Kidney (tissue), 22 donors: ENCODE measurements at places on chromosomes 4 and X. TPM values are rescaled to one million over a fixed set of nuclear protein-coding genes. Genes with fewer than 3 reads are reported as not detected.

DNA sequence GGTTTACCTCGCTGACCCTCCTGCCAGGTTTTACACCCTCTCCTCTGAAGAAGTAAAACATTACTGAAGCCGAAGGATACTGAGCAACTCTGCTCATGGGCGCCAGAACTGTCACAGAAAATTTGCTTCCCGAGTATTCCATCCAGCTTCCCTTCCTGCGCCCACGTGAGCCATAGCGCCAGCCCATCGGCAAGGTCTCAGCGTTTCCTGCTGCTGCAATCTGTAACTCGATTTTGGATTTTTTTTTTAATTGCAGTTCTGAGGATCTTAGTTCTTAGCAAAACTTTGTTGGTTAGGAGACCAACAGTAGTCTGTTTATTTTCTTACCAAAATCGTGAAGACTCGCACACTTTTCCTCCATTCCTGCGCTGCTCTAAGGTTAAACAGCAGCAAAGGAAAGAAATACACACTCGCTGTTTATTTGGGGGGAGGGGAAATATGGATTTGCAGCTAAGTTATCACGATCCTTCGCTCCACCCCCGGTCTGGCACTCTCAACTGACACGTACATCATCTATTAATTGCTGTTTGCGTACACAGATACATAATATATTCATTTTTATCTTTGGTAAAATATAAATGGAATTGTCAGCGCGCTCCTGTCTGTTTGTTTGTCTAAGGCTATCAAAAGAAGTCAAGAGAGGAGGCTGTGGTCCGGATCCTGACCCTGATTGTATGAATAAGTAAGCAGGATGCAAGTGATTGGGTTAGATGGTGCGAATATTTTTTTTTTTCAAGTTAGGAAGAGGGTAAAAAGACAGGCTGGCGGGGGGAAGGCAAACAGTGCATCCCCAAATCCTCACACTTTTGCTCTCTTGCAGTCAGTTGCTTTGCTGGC is at the start of gene TLL1:
Gene TLL1 (plus strand): TSS at position 777 of the 837 bp plus-strand sequence. CDS start 668 bp downstream, outside the sequence.
- peak within 1 kb of the TSS; percentile 20 for H3K27ac ChIP-seq
- H3K4me1 ChIP-seq, result no peaks in the 10 kb centered on the region
- peak; percentile 39 for DNase-seq
- no peaks in the 10 kb centered on the region for H3K36me3 ChIP-seq

- H3K4me3 ChIP-seq, result no peak overlapping the region
- DNase-seq, result peak; percentile 71
- peaks cover 34% of the 10 kb centered on the region for H3K27me3 ChIP-seq
- no peak overlapping the region for H3K27ac ChIP-seq
- H3K36me3 ChIP-seq, result no peaks in the 10 kb centered on the region
- no peaks in the 10 kb centered on the region for H3K4me1 ChIP-seq
Measured at GRCh38 chr4:1410491-1411325, 4.5 kb upstream of the NKX1-1 start.

DNA sequence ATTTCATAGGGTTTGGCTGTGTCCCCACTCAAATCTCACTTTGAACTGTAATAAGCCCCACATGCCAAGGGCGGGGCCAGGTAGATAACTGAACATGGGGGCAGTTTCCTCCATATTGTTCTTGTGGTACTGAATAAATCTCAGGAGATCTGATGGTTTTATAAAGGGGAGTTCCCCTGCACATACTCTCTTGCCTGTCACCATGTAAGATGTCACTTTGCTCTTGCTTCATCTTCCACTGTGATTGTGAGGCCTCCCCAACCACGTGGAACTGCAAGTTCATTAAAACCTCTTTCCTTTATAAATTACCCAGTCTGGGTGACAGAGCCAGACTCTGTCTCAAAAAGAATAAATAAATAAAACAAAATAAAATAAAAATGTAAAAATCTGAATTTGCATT is 95.9 kb downstream of the PDS5A start:
- no peaks in the 10 kb centered on the region for H3K27me3 ChIP-seq
- H3K27ac ChIP-seq, result no peak overlapping the region
- no peaks in the 10 kb centered on the region for H3K4me1 ChIP-seq

DNA sequence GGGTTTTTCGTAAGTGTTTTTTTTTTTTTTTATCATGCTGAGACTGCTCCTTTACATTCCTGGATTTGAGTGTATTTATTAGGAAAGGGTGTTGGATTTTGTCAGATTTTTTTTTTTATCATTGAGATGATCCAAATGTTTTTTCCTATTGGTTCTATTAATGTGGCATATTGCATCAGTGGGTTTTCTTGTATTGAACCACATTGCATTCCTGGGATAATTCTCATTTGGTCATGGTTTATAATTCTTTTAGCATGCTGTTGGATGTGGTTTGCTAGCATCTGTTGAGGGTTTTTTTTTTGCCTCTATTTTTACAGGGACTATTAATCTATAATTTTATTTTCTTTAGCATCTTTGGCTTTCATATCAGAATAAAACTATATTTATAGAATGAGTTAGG is 28.8 kb downstream of the COL4A5 start:
- H3K27me3 ChIP-seq, result no peaks in the 10 kb centered on the region
- H3K4me1 ChIP-seq, result no peaks in the 10 kb centered on the region
- H3K36me3 ChIP-seq, result no peaks in the 10 kb centered on the region
- H3K4me3 ChIP-seq, result no peak overlapping the region
- DNase-seq, result no peak

- no peaks in the 10 kb centered on the region for H3K27me3 ChIP-seq
- no peaks in the 10 kb centered on the region for H3K4me1 ChIP-seq
- no peaks in the 10 kb centered on the region for H3K36me3 ChIP-seq
- no peak for DNase-seq
- H3K27ac ChIP-seq, result no peak overlapping the region
Measured at GRCh38 chrX:2782171-2782570, 30.3 kb downstream of the XG start.

- no peak overlapping the region for H3K4me3 ChIP-seq
- no peak overlapping the region for H3K27ac ChIP-seq
- DNase-seq, result no peak
- H3K4me1 ChIP-seq, result no peaks in the 10 kb centered on the region
- no peaks in the 10 kb centered on the region for H3K36me3 ChIP-seq
Measured at GRCh38 chrX:16671005-16671404, 21.0 kb downstream of the S100G start.

GRCh38 chr4:4443821-4444220 is 56.9 kb downstream of the NSG1 start:
- no peaks in the 10 kb centered on the region for H3K27me3 ChIP-seq
- no peak for DNase-seq
- no peak overlapping the region for H3K4me3 ChIP-seq
- no peak overlapping the region for H3K27ac ChIP-seq
- H3K4me1 ChIP-seq, result no peaks in the 10 kb centered on the region

- no peaks in the 10 kb centered on the region for H3K4me1 ChIP-seq
- H3K36me3 ChIP-seq, result no peaks in the 10 kb centered on the region
- H3K4me3 ChIP-seq, result no peak overlapping the region
- no peaks in the 10 kb centered on the region for H3K27me3 ChIP-seq
Measured at GRCh38 chrX:73930300-73930699, 367.3 kb downstream of the CHIC1 start.

The SSX4 gene
- not detected for total RNA-seq

The CNOT6L gene
- total RNA-seq, result 73.3 TPM
